ENCODE measurements at places on chromosomes 2 and 18.

DNA sequence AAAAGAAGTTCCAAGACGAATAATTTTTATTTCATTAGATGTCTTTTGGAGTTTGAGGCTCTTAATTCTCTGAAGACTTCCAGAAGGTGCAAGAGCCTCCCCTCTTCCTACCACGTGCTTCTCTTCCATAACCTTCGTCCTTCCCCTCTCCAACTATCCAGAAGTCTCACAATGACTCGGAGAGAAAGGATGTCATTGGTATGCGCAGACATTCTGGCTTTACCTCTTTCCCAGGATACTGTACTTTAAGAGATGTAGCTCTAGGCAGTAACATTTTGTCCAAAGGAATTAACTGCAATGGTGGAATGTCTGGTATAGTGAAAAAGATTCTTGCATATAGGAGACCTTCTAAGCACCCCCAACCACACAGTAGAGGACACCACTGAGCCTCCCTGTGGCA, 249.0 kb upstream of the OSR1 start:
- DNase-seq = no peak

DNA sequence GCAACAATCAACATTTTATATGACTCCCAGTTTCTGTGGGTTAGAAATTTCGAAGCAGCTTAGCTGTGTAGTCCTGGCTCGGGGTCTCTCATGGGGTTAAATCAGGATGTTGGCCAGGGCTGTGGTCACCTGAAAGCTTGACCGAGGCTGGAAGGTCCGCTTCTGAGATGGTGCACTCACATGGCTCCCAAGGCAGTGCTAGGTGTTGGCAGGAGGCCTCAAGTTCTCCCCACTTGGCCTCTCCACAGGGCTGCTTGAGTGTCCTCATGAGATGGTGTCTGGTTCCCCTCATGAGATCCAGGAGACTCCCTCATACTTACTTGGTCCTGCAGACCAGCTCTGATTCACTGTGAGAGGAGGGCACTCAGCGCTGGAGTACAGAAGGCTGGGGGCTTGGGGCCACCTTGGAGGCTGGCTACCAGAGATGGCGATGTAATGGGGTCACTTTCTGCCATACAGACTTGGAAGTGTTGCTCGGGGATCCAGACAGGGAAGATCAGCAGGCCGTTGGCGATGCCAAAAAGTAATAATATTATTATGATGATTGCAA, 98.8 kb downstream of the INHBB start:
- DNase-seq = no peak

- DNase-seq = no peak
Observed at GRCh38 chr2:85920810-85921545, 32.2 kb upstream of the ST3GAL5 start.

- DNase-seq = no peak
Observed at GRCh38 chr2:188601927-188602326, 310.3 kb downstream of the GULP1 start.

- DNase-seq = no peak
Observed at GRCh38 chr2:1595274-1595673, 149.0 kb downstream of the PXDN start.

- no peak for DNase-seq
Observed at GRCh38 chr2:128416109-128416785, 97.6 kb upstream of the HS6ST1 start.

- DNase-seq = no peak
Observed at GRCh38 chr18:65288908-65289307, 461.9 kb upstream of the CDH7 start.

GRCh38 chr18:12031846-12032245, 50.5 kb downstream of the IMPA2 start:
- no peak for DNase-seq

GRCh38 chr2:134411279-134411827, 157.5 kb downstream of the MGAT5 start:
- no peak for DNase-seq
